ENCODE measurements at places on chromosomes 5 and 9. TPM values are rescaled to one million over a fixed set of nuclear protein-coding genes. Genes with fewer than 3 reads are reported as not detected.

The CKMT2 gene
- not detected for polyA plus RNA-seq

The DBH gene
- 1.2 TPM for polyA plus RNA-seq

DNA sequence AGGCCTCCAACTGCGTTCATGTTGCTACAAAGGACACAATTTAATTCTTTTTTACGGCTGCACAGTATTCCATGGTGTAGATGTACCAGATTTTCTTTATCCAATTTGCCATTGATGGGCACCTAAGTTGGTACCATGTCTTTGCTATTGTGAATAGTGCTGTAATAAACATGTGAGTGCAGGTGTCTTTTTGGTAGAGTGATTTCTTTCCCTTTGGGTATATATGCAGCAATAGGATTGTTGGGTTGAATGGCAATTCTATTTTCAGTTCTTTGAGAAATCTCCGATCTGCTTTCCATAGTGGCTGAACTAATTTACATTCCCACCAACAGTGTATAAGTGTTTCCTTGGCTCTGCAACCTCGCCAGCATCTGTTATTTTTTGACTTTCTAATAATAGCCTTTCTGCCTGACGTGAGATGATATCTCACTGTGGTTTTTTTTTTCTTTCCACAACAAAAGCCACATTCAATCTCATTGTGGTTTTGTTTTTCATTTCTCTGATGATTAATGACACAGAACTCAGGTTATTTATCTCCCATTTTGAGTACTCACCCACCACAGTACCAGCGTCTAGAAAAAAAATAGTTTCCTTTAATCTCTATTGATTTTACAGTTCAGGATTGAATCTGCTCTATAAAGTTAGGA, 21.9 kb downstream of the ARRDC3 start:
- H3K4me1 ChIP-seq: peaks cover 4% of the 10 kb centered on the region
- no peak overlapping the region for H3K27ac ChIP-seq
- no peak for DNase-seq
- no peak overlapping the region for H3K4me3 ChIP-seq
- H3K36me3 ChIP-seq: no peaks in the 10 kb centered on the region

The TSSK1B gene
- polyA plus RNA-seq: 0.05 TPM

DNA sequence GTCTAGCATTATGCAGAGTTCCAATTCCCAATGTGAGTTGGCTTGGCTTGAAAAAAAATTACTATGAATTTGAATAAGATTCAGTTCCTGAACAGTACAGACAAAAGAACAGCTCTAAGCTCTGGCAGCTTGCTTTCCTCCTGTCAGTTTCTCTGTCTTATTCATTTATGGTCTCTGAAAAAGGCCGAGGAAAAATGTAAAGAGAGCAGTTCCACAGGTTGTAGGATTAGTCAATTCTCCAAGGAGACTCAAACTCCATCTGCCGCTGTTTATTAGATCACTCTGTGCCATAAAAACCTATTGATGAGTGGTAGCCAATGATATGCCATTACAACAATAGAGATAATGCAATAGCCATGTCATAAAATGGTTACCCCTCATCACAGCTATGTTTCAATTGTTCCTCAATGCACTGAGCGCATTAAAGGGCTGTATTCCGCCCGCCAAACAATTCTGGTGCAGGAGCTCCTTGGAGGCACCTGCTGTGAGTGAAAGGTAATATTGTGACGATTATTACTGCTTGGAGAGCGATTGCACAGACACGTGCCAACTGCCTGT, 188.2 kb downstream of the ARRDC3 start:
- H3K4me3 ChIP-seq: no peak overlapping the region
- no peak overlapping the region for H3K27ac ChIP-seq
- no peaks in the 10 kb centered on the region for H3K27me3 ChIP-seq
- H3K4me1 ChIP-seq: no peaks in the 10 kb centered on the region
- H3K36me3 ChIP-seq: no peaks in the 10 kb centered on the region

Measured in SK-N-SH (cell line).